Osteoblast (primary cell): ENCODE measurements at places on chromosomes 3 and 15. TPM values are rescaled to one million over a fixed set of nuclear protein-coding genes. Genes with fewer than 3 reads are reported as not detected.
A peak's percentile ranks its signal among the peaks of the same experiment; 100 is the strongest.

CCR4 gene
- total RNA-seq = not detected in 2 replicates

P2RY13 gene
- not detected in 2 replicates for total RNA-seq

THOC7 gene
- 34.8 and 42.3 TPM in 2 replicates for total RNA-seq

MCF2L2 gene
- total RNA-seq = under 0.01 TPM in 2 replicates

SPATA12 gene
- total RNA-seq = not detected in 2 replicates

GNAT1 gene
- not detected in 2 replicates for total RNA-seq

ACTC1 gene
- not detected in 2 replicates for total RNA-seq

GOLGA6L10 gene
- total RNA-seq = 1.4 and 1.5 TPM in 2 replicates

SPINT1 gene
- total RNA-seq = 0.72 and 0.88 TPM in 2 replicates

ANKRD63 gene
- not detected in 2 replicates for total RNA-seq

STRIT1 gene
- not detected in 2 replicates for total RNA-seq

GRCh38 chr3:102158080-102158740 lies 276.6 kb upstream of the ZPLD1 start:
- DNase-seq = no peak

DNA sequence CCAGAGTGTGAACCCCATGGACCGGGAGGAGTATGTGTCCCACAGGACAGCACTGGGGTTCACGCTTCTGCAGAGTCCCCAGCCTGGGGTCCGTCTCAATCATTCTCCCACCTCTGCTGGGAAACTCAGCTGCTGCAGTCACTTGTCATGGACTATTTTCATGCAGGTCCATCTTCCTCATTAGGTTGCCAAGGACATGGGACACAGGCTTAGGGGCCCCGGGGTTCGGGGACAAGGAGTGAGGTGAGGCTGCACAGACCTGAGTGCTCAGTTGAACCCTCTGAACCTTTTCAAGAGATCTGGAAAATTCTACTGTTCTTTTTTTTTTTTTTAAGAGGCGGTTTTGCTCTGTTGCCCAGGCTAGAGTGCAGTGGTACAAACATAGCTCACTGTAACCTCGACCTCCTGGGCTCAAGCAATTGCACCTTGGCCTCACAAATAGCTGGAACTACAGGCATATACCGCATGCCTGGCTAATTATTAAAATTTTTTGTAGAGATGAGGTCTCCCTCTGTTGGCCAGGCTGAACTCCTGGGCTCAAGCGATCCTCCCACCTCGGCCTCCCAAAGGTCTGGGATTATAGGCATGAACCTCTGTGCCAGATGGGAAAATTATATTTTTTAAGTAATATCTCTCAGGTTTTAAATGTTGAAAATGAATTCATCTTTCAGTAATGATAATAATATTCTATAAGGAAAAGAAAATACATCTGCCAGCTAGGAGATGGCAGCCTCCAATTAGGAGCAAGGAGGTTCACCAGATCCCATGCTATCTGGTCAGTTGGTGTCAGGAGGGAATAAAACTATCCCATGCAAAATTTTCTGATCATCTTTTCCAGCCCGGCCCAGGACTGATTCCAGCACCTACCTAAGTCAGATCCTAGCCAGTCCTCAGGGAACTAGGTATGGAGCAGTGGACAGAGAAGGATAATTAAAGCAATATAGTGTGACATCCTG lies 45.2 kb downstream of the RPN1 start:
- peak; percentile 73 for DNase-seq

- DNase-seq = no peak
Observed at GRCh38 chr3:65479990-65480389, 558.7 kb downstream of the MAGI1 start.

DNA sequence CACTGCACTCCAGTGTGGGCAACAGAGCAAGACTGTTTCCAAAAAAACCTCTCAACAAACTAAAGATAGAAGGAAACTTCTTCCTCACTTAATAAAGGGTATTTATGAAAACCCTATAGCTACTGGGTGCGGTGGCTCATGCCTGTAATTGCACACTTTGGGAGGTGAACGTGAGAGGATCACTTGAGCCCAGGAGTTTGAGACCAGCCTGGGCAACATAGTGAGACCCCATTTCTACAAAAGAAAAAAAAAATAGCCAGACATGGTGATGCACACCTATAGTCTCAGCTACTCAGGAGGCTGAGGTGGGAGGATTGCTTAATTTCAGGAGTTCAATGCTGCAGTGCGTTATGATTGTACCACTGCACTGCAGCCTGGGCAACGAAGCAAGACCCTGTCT lies 22.4 kb downstream of the IP6K1 start:
- no peak for DNase-seq

GRCh38 chr15:90315278-90315982 lies 36.7 kb upstream of the ZNF774 start:
- peak; percentile 63 for DNase-seq

- DNase-seq = no peak
Observed at GRCh38 chr15:42063122-42063848, 31.1 kb downstream of the PLA2G4D start.

DNA sequence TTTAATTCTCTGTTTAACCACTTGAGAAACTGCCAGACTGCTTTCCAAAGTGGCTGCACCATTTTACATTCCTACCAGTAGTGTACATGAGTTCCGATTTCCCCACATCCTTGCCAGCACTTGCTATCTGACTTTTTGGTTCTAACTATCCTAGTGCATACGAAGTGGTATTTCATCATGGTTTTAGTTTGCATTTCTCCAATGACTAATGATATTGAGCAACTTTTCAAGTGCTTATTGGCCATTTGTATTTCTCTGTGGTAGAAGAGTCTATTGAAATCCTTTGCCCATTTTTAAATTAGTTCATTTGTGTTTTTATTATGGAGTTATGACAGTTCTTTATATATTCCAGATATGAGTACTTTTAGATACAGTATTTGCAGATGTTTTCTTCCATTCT lies 247.8 kb downstream of the GABRB3 start:
- no peak for DNase-seq

GRCh38 chr3:143158014-143158988 lies 38.7 kb downstream of the CHST2 start:
- peak; percentile 58 for DNase-seq

- no peak for DNase-seq
Observed at GRCh38 chr15:43046484-43046883, 59.4 kb downstream of the UBR1 start.

DNA sequence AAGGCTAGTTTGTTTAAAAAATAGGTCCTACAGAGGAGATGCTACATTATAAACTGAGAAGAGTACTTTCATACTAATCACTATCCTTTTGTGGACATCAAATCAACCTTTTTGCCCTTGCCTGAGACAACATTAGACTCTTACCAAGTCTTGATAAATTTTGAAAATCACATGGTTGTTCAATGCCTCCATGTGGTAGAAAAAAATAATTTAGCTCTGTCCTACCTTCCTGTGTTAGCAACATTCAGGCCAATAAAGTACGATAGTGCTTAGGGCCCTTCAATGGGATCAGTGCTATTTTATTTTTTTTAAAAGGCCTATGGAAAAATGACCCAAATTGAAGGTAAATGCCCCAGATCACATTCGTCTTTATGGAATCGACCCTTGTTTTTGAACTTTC lies 5.0 kb upstream of the UBE2E1 start:
- DNase-seq = peak; percentile 14

GRCh38 chr3:64972793-64973192 lies 285.0 kb upstream of the ADAMTS9 start:
- no peak for DNase-seq

- DNase-seq = no peak
Observed at GRCh38 chr15:34883042-34883441, 86.5 kb downstream of the AQR start.

DNA sequence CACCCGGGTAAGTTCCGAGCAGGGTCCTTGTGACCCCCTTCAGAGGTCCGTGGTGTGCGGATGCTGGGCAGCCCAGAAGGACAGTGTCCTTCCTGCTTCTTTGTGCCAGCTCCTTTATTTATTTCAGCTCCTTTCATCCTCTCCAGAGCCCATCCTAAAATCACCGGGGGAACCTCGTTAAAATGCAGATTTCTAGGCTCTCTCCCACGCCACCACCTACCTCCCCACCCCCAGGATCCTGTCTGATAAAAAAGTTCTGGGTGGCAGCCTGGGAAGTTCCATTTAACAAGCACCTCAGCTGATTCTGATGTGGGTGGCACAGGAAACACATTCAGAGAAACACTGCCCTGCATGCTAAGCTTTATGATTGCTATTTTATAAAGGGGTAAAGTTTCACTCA lies 12.5 kb upstream of the IGF1R start:
- DNase-seq = no peak

DNA sequence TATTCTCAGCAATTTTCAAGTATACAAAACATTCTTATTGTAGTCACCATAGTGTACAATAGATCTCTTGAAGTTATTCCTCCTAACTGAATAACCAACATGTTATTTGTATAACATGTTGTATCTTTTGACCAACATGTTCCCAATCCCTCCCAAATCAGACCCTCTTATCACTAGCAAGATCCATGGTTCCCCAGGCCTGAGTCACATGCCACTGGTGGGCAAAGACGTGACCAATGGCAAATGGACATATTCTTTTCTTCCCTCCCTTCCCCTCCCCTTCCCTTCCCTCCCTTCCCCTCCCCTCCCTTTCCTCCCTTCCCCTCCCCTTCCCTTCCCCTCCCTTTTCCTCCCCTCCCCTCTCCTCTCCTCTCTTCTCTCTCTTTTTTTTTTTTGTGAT lies 45.4 kb downstream of the AMOTL2 start:
- no peak for DNase-seq

DNA sequence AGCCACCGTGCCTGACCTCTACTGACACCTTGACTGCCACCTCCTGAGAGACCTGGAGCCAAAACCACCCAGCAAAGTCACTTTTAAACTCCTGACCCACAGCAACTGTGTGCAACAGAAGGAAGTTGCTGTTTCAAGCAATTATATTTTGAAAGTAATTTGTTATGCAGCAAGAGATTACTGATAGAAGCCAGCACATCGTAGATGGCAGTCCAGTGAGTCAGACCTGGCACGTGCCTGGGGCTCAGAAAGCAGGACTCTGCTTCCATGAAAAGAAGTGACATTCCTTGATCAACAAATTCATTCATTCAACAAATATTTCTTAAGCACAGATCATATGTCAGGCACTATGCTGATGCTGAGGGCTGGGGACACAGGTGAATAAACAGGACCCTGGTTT lies 5.7 kb upstream of the CSPG4 start:
- DNase-seq = peak; percentile 96

DNA sequence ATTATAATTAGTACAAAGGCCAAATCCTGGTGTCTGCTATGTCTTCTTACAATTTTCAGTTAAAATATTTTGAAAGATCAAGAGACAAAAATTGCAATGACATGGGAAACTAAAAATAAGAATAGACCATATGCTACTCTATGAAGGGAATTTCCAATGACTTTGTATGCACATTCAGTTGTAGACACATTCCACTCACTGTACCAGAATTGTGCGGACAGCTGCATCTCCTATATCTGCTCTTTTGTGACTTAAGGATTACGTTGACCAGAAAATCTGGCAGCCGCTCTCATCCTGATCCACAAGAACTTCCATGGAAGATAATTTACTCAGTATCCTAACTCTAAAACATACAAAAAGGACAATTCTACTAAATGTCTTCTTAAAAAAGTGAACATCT lies 493.9 kb upstream of the KCNMB2 start:
- no peak for DNase-seq

- no peak for DNase-seq
Observed at GRCh38 chr3:183578179-183578578, 22.7 kb upstream of the KLHL6 start.

- no peak for DNase-seq
Observed at GRCh38 chr3:6733699-6734394, 127.1 kb upstream of the GRM7 start.
